Activated CD8-positive, alpha-beta memory T cell treated with anti-CD3 and anti-CD28 coated beads for 4 hours (primary cell): ENCODE measurements at places on chromosomes 4 and X.

- no peak for DNase-seq
Measured at GRCh38 chrX:24204958-24205357, 55.4 kb downstream of the ZFX start.

DNA sequence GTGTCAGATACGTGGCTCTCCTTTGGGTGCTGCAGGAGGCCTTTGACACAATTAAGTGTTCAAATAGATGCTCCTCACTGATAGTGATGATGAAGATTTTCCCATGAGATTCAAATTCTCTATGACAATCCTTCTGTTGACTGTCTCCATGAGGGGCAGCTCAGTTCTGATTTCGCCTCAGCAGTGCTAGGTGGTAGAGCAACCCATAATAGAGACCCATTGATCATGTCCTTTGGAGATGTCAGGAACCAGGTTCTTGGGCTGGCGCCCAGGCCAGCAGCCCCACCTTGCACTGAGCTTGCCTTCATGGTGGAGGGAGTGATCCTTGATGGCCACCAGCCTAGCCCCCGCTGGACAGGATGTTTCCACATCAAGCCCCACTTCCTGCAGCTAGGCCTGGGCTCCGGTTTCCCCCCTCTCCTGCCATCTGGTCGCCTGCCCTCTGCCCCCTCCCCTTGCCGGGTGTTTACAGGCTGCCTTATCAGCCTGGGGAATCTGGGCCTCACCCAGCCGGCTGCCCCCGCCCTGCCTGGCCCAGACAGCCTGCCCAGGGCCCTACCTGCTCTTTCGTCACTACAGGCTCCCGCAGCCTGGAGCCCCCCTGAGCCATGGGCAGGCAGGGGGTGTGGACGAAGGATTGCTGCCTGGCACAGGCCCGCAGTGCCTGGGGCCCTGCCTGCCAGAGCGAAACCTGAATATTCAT lies 12.6 kb downstream of the ELF4 start:
- DNase-seq = no peak

DNA sequence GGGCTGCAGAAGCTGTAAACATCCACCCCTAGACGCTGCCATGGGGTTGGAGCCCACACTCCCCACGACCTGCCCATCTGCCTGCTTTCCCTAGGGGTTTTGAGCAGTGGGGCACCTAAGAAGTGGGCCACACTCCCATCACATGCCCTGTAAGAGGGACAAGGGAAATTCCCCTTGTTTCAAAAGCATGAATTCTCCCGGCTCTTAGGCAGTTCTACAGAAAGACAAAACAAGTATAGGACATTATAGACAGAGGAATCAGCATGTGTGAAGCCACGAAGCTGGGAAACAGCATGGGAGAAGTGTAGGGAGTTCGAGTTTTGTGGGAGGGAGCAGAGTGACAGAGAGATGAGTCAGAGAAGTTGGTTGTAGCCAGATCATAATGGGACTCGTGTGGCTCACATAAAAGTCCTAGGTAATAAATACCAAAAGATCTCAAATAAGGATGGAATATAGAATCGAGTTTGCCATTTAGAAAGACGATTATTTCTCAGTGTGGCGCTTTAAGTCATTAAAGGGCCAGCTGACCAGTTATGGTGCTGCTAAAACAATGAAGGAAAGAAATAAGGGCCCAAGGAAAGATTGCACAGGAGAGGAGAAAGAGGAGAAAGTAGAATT lies 23.9 kb downstream of the APOO start:
- no peak for DNase-seq

GRCh38 chrX:56788717-56789122 lies 59.7 kb downstream of the NBDY start:
- no peak for DNase-seq

DNA sequence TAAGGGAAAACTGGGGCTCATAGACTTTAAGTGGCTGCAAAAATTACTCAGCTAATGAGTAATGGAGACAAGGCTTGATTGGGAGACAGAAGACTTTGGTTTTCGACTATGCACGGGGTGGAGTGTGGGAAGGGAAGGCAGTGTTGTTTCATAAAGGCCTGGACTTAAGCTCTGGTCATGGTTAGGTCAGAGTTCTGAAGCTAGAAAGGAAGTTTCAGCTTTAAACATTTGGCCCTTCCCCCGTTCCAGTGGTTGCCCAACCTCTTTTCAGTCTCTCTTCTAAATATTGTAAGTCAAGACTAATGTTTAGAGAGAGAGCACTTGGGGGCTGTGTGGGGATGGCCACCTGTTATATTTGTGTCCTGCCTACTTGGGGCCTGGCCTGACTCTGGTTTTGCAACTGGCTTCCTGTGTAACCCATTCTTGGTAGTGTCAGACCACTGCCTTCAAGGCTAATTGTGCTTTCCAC lies 21.0 kb downstream of the MSN start:
- no peak for DNase-seq

- DNase-seq = no peak
Measured at GRCh38 chr4:123443401-123444289, 47.0 kb downstream of the SPRY1 start.

- no peak for DNase-seq
Measured at GRCh38 chr4:135672202-135672601, 1470.6 kb upstream of the PABPC4L start.
